DMS79 treated with DMSO at 0.1 percent for 48 hours (cell line): ENCODE measurements at places on chromosomes 1 and 21.

GRCh38 chr1:13584876-13585611, 1.4 kb downstream of the PDPN start:
- no peak for DNase-seq

DNA sequence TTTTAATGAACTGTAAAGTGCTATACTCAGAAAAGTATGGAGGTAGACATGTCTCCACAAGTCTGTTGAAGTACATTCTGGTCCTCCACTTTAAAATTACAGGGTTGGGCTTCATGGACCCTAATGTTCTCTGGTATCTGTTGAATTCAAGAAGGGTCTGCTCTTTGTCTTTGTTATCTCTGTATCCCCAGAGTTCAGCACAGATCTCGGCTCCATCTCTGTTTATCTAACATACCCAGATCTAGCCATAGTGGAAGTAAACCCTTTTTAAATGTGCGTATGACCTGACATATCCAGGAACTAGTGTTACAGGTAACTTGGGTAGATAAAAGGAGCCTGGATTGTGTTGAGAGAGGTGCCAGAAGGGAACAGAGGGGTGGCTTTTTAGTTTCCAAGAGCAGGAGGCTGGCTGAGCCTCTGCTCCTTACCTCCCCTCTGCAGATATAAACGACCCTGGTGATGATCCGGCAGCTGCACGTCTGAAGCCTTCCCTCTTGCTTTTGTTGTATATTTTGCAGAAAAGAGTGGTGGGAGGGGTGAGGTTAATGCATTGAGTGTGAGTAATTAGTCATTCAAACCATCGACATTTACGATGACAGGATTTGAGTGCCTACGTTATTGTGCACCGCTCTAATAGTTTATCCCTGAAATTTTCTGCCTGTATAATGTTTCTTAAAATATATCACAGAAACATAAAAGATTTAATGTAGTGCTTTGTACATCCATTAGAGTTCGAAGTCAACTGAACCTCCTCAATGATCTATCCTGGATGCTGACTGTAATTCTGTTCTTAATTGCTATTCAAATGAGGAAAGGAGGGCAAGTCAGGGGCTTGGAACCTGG, 30.8 kb downstream of the ELAVL4 start:
- peak; percentile 94 for DNase-seq

DNA sequence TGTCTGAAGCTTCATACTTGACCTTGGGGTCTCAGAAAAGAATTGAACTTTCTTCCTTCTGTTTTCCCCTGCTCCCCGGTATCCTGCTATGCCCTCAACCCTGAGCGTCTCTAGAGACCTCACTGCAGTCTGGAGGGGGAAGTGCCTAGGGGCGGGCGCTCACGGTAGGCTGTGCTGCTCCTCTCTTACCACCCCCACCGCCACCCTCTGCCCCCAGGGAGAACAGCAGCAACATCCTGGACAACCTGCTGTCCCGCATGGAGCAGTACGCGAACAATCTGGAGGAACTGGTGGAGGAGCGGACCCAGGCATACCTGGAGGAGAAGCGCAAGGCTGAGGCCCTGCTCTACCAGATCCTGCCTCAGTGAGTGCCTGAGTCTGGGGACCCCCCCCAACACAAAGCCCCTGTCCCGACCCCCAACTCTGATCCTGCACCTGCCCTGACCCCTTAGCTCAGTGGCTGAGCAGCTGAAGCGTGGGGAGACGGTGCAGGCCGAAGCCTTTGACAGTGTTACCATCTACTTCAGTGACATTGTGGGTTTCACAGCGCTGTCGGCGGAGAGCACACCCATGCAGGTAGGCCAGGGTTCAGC, 10.3 kb downstream of the NPR1 start:
- no peak for DNase-seq

GRCh38 chr1:8460132-8460544, 142.2 kb downstream of the SLC45A1 start:
- no peak for DNase-seq

GRCh38 chr1:30778979-30779293, 21.4 kb upstream of the LAPTM5 start:
- DNase-seq: no peak

- DNase-seq: no peak
Observed at GRCh38 chr1:55777545-55777944, 562.4 kb upstream of the USP24 start.
